ENCODE measurements at places on chromosomes 16 and 17.

- DNase-seq = no peak
Observed at GRCh38 chr16:27154705-27155521, 48.4 kb upstream of the KDM8 start.

DNA sequence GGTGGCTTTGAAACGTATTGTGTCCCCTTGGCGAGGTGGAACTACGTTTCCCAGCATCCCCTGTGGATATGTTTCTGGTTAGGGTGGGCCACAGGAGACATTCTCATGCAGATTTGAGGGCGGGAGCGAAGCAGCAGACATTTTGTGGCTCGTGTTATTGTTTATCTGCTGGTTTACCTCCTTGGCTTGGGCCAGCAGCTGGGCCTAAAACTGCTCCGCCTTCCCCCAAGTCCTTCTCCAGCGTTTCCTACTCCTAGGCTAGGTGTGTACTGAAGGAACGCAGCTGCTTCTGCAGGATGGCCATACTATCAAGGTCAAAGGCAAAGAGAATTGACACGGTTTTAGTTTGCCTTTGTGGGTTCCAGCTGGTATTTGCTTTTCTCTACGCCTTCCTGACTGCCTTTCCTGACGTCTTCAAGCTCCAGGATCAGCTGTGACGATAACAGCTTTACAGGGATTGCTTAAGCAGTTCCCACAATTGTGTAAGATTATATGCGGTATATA lies 17.2 kb upstream of the WSB1 start:
- no peak for DNase-seq

DNA sequence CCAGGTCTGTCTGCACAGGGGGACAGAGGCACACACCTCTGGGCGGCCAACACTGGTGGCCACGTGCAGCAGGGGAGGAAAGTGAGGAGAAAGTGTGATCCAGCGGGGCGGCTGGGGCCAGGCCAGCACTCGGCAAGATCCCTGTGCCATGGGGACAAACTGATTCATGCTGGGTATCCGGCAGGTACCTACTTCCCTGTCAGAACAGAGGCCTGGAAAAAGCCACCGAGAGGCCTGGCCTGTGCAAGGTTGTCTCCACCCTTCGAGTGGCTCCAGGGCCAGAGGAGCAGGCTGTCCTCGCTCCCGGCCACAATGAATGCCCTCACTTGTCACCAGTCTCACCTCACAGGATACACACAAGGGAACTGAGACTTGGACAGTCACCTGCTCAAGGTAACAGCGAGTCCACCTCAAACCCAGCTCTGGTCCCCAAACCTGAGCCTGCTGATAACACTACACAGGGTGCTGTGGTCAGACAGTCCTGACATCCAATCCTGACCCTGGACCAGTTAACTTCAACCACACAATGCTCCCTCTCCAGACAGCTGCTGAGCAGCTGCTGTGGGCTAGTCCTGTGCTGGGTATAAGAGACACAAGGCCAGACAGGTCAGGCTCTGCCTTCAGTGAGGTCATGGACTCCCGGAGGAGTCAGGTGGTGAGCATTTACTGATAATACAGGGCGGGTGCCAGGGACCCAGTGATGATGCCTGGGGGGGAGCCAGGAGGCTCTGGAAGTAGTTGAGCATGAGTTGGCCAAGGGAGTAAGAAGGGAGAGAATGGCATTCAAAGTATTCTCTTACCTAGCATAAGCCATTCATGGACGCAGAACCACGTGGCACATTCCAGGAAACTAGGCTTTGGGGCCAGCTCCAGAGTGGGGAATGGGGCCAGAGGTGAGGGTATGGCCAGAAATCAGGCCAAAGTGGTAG lies 53.0 kb downstream of the VAC14 start:
- DNase-seq = no peak

DNA sequence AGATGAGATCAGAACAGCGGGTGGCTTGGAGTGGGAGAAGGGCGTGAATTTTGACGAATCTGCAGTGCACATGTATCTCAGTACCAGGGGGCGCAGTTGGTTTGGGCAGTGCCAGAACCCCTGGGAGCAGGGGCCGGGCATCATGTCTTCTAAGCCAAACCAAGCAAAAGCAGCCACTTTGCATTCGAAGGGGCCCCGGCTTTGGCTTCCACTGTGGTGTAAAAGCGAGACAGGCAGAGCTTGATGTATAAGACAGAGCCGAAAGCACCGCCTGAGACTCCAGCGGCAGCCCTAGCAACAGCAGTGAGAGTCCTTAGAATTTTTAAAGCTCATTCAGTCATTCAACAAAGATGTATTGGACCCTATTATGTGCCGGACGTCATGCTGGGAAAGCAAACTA lies 3.8 kb upstream of the XYLT1 start:
- no peak for DNase-seq

DNA sequence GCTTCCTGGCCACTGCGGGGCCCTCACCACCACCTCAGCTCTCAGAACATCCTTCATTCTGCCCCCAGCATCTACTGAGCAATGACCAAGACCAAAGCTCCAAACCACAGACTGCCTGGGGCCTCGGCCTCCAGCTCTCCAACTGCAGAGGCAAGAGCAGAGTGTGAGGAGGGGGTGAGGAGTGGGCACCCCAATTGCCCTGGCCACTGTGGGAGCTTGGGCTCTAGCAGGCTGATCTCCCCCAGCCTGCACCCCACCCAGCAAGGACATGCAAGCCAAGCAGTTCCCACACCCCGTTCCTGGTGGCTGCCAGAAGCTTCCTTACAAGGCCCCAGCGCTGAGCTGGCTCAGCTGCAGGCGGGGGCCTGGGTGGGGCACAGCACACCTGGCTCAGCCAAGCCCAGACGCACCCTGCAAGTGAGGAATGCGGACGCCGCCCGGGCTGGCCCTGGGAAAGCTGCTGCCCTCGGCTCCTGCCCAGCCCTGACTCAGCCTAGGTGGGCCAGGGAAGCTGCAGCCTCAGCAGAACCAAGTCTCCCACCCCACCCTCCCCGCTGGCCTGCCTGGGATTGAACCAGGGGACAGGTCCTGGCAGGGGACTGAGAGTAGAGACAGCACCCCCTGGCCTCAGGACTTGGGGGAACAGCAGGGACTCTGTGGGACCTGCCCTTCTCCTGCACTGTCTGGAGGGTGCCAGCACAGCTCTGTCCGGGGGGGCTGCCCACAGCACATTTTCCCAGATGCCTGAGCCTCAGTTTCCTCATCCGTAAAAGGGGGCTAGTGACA lies 29.7 kb upstream of the KRT17 start:
- no peak for DNase-seq

GRCh38 chr17:8025176-8025911 lies 13.5 kb upstream of the ALOX15B start:
- no peak for DNase-seq

GRCh38 chr16:31267332-31268032 lies 7.7 kb downstream of the ITGAM start:
- DNase-seq = no peak

DNA sequence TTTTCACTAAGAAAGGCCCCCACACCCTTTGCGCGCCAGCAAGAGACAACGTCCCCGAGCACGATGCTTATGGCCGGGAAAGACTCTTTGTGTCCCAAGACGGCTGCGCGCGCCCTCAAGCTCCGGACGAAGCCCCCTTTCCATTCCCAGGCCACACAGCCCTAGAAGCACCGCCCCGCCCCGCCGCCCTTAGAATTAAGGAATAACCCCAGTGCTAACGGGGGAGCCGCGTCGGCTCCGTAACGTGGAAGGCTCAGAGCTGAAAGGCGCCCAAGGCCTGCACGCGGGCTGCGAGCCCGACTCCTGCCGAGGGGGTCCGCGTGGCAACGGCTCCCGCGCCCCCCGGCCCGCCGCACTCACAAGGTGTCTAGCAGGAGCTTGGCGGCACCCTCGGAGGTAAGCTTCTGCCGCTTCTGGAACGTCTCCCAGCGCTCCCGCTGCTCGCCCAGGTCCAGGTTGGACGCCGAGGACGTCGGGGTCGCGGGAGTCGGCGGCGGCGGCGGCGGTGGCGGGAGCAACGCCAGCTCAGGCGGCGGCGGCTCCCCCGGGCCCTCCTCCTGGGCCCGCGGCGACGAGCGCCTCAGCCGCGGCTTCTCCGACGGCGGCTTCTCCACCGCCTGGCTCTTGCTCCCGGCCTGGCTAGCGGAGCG lies 477 bp downstream of the CENPV start:
- DNase-seq = no peak

GRCh38 chr17:46862949-46863348 lies 11.6 kb downstream of the WNT9B start:
- no peak for DNase-seq

GRCh38 chr16:35552763-35553162 lies 2093.4 kb downstream of the TP53TG3F start:
- DNase-seq = no peak

GRCh38 chr16:14672403-14672971 lies 21.6 kb downstream of the PLA2G10 start:
- peak; percentile 61 for DNase-seq

DNA sequence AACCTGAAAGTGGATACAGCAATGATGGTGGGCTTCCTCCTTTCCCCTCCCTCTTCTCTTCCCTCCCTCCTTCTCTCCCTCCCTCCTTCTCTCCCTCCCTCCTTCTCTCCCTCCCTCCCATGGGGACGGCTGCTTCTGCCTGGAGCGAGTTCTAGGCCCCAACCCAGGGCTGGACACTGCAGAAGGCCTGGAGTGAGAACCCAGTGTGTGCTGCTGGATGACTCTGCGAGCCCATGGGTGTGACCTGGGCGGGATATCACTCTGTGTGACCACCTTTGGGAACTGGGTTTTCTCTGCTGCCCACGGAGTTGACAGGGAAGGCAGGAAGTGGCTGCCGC lies 242.6 kb upstream of the GSE1 start:
- no peak for DNase-seq

DNA sequence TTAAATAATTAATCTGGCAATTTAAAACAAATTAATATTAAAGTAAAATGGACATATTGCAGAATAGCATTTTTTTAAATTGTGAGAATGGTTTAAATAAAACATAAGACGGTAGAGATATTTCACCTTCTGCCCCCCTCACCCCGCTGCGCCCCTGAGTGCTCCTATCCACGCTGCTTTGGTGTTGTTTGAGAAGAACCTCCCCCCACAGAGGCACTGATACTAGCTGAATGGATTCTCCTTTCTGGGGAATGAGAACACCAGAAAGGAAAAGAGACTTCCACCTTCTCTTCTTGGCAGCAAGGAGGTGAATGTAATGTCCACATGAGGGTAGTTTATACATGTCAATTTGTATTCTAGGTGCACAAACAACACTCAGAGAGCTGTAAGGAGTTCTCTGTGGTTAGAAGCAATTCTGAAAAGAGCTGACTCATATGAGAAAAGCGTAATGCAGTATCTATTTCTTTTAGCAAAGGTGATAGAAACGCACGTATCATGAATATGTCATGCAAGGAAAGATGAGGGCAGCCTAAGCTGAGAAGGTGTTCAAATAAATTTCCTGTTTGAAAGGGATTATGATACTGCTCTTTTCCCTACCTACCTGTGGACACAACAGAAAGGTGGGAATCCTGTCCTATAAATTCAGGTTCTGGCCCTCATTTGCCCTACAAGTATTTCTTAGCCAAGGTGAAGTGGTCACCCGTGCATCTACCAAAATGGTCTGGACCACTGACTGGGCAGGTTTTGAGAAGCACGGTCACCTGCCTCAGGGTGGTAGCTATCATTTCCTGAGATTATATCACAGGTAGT lies 126.9 kb downstream of the PARN start:
- peak; percentile 61 for DNase-seq

DNA sequence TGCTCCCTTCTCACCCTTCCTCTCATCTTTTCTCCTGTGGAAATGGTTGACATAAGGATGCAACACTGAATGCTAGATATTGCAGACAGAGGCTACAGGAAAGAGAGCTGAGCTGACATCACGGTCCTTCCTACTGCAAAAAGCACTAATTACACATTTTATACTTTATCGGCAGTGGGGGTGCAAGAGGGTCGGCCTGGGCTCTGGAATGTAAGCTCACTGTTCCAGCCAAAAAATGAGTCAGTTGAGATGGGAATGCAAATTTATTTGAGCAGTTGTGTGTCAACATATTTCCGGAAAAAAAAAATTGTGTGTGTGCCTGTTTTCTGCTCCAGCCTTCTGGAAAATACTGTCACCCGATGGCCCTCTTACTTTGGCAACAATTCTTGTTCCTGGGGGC lies 14.1 kb upstream of the MRTFB start:
- no peak for DNase-seq

DNA sequence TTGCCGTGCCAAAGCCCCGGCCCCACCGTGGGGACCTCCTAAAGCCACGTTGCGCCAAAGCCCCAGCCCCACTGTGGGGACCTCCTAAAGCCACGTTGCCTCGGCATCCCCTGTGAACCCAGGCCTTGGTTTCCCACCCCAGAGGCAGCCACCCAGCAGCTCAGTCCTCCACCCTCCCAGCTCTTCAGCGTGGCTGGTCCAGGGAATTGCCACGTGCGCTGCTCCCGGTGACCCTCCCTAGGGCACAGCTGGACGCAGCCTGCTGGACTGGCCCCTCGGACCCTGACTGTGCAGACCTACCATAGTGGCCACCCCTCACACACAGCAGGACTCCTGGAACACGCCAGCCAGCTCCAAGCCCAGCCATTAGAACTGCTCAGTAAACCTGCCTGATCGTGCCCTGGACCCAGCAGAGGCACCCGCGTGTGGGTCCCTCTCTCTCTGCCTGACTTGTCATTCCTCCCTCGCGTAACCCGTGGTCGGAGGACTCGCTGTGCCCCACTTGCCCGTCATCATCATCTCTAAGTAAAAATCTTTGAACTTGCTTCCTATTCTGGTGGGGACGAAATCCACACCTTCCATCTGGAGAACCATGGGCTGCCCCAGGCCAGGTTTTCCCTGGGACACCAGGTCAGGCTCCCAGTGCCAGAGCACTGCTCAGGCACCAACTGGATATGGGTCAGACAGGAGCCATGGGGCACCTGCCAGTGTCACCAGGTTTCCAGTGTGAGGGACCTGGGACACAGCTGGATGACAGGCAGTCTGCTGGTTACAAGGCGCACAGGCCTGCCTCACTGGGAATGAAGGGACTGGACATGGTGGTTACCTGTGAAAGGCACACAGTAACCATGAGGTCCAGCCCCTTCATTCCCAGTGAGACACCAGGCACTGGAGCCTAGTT lies 5.6 kb downstream of the CIAO3 start:
- DNase-seq = no peak

DNA sequence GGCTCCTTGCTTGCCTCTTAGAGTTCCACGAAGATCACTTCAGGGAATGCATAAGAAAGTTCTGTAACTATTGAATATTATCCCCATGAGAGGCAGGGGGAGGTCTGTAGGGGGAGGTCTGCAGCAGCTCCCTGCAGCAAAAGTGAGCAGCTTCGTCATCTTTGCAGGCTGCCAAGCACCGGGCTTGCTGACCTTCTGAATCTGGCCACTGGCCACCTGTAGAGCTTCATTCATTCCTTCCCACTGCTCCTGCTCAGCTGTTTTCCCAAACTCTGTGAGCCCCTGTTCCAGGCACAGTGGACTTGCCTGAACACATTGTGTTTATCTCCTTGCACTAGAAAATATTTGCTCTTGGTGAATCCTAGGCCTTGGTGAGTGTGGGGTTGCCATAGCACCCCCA lies 443.3 kb downstream of the HAPSTR1 start:
- no peak for DNase-seq

DNA sequence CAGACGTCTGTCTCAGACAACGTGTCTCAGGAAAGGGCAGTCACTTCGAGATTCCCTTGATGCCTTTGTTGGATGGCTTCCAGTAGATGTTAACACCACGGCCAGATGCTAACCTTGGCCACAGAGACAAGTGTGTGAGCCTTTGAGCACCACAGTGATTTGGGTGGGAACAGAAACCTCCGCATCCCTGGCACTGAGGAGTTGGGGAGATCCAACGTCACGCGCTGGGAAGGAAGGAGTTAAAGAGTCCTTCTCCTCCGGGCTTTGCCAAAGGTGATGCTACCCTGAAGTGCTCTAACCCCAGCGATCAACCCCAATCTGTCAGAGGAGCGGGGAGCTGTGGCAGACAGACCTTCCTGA lies 3.0 kb upstream of the ABR start:
- DNase-seq = no peak

GRCh38 chr16:10297341-10298006 lies 88.4 kb upstream of the ATF7IP2 start:
- DNase-seq = peak; percentile 95
